ENCODE measurements at places on chromosomes 12 and 14. TPM values are rescaled to one million over a fixed set of nuclear protein-coding genes. Genes with fewer than 3 reads are reported as not detected.

DNA sequence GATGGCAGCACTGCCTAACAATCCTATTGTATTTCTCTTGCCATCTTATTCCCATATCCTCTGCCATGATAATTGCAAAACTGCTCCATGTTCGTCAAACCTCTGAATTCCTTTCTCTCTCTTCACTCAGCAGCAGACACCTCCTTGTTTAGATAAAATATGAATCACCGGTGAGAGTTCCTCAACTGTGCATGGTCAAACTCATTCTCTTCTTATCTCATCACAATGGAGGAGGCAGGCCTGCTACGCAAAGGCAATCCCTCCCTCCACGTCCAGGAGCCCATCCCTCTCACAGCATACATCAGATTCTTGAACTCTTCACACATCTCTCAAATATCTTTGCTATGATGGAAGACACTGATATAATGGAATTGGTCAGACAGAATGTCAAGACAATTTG is 90.1 kb upstream of the DAAM1 start:
- DNase-seq = peak; percentile 74

DNA sequence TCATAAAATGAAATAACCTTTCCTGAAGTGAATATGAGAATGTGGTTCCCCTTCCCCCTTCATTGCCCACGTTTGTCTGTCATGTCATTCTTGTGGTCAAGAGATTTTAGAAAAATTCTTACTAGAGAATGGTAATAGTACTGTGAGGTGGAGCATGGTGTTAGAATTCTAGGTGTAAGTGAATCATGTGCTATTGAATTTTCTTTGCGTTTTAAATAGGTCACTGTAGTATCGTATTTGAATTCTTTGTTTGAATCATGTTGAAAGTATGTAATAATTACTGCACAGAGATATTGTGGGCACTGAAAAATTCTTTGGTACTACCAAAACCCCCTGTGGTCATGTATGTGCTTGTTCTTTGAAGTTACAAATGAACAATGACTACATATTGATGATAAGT is 49.9 kb downstream of the FUT8 start:
- peak; percentile 74 for DNase-seq

DNA sequence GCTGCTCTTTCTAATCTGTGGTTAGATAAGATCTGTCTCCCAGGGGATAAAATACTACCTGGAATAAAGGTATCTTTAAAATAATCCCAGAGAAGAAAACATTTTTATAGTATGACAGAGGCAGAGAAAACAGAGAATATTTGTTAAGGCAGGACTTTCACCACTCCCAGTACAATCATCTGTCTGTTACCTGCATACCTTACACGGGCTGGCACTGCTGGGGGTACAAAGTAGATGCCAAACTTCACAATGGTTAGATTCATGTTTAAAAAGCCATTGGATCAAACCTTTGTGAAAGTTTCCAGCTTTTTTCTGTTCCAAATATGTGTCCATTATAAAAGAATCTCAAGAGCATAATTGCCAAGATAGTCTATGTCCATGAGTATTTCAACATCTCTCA is 273.6 kb upstream of the BTG1 start:
- no peak for DNase-seq

DNA sequence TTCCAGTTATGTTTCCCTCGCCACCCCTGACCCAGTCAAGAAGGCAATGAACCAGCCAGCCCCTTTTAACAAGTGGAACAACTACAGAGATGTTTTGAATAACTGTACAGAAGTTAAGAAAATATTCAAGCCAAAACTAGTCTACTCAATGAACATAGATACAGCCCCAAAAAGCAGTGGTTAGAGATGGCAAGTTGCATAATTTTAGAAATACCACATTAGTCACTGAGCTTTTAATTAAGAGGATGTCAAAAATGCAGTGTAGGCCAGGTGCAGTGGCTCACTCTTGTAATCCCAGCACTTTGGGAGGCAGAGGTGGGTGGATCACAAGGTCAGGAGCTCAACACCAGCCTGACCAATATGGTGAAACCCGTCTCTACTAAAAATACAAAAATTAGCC is 27.2 kb downstream of the PROX2 start:
- no peak for DNase-seq

The RERGL gene
- not detected for total RNA-seq

GRCh38 chr12:23281295-23281694 is 656.3 kb downstream of the ETNK1 start:
- no peak for DNase-seq

GRCh38 chr14:90274019-90274418 is 17.7 kb downstream of the PSMC1 start:
- peak; percentile 60 for DNase-seq

GRCh38 chr12:51403681-51404136 is 12.5 kb upstream of the GALNT6 start:
- DNase-seq = no peak

DNA sequence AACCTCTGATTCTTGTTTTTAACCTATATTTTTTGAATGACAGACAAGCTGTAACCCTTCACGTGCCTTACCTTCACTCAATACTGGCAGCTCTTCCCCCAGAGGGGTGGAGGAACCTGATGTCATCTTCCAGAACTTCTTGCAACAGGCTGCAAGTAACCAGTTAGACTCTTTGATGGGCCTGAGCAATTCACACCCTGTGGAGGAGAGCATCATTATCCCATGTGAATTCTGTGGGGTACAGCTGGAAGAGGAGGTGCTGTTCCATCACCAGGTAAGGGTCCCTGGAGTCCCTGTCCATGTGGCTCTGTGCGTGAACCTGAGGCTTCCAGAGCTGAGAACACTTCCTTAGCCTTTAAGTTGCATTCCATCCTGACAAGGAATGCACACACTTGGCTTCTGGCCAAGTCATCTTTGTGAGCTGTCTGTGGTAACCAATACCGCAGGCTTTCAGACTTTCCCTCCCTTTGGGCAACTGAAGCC is 22.7 kb downstream of the TRAFD1 start:
- DNase-seq = peak; percentile 54

- no peak for DNase-seq
Observed at GRCh38 chr12:19792028-19792427, 352.7 kb downstream of the AEBP2 start.

The SHMT2 gene
- total RNA-seq = 236 TPM

The CCDC59 gene
- total RNA-seq = 97.8 TPM

The KRT71 gene
- not detected for total RNA-seq

- no peak for DNase-seq
Observed at GRCh38 chr12:44358636-44359035, 517.5 kb downstream of the NELL2 start.

GRCh38 chr12:27906127-27906500 is 66.4 kb downstream of the PTHLH start:
- no peak for DNase-seq

DNA sequence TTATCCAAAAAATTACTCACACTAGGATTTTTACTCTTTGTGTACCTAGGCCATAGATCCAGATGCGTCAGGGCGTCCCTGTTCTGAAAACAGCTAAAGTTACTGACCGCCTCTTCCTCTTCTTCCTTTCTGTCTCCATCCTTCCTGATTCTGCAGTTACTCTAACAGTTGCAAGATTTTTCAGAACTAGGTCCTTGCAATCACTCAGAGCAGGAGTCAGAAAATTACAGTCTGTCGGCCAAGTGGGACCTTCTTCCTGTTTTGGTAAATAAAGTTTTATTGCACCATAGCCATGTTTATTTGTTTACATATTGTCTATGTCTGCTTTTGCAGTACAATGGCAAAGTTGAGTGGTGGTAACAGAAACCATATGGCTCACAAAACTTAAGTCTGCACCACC is 25.6 kb upstream of the FGF6 start:
- DNase-seq = no peak

The DAO gene
- not detected for total RNA-seq

GRCh38 chr14:90658541-90658967 is 157.7 kb downstream of the TTC7B start:
- DNase-seq = peak; percentile 84

The POMT2 gene
- total RNA-seq = 11.7 TPM

The ADAM21 gene
- 0.40 TPM for total RNA-seq

The MAP3K9 gene
- total RNA-seq = 5.8 TPM

- DNase-seq = no peak
Observed at GRCh38 chr12:43655586-43655985, 103.0 kb downstream of the PUS7L start.

- no peak for DNase-seq
Observed at GRCh38 chr14:98634043-98634820, 637.8 kb downstream of the BCL11B start.

The RFX4 gene
- total RNA-seq = not detected

The KRT3 gene
- not detected for total RNA-seq
